ENCODE measurements at places on chromosomes 11 and 22.

GRCh38 chr22:23242473-23243001 lies 62.2 kb downstream of the BCR start:
- DNase-seq, result no peak

DNA sequence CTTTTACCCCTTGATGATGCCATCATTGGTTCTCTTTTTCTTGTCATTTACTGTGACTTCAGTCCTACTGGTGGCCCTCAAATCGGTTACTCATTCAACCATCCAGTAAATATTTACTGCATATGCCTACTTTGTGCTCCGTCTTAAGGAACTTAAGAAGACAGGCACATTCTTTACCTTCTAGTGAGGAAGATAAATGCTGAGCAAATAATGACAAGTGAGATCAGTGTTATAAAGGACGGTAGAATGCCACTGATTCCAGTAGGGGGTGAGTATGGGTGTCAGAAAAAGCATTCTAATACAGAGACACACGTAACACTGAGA lies 1.6 kb downstream of the ANKRD42 start:
- DNase-seq, result no peak

- DNase-seq, result peak; percentile 51
Measured at GRCh38 chr22:50730941-50731661, 6.9 kb upstream of the ACR start.

DNA sequence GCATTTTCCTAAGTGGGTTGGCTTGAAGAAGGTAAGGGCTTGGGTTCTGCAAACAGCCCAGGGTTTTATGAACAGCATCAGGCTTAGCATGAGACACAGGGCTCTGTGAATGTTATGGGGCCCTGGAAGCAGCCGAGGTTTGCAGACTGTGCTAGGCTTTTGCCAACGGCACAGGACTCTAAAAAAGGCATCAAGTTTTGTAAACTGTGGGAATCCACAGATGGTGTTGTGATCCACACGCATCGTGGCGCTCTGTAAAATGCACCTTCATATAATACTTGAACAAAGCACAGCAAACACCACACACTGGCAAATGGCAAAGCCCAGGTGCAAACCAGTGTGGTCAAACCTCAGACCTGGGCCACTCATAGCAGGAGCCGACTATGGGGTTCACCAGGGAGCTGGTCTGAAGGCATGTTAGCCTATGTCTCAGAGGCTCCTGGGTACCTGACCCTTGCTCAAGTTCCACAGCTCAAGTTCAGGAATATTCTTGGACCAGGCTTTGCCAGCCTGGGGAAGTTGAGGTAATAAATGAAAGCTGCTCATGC lies 2.4 kb upstream of the SLCO2B1 start:
- no peak for DNase-seq

GRCh38 chr11:109109571-109110315 lies 312.2 kb upstream of the C11orf87 start:
- DNase-seq, result no peak

GRCh38 chr11:100581318-100581717 lies 105.8 kb upstream of the ARHGAP42 start:
- no peak for DNase-seq

GRCh38 chr11:104781719-104782376 lies 116.4 kb downstream of the CASP12 start:
- DNase-seq, result no peak

GRCh38 chr22:42994917-42995562 lies 19.9 kb downstream of the PACSIN2 start:
- DNase-seq, result no peak

- DNase-seq, result no peak
Measured at GRCh38 chr11:3886985-3887384, 31.5 kb downstream of the STIM1 start.

DNA sequence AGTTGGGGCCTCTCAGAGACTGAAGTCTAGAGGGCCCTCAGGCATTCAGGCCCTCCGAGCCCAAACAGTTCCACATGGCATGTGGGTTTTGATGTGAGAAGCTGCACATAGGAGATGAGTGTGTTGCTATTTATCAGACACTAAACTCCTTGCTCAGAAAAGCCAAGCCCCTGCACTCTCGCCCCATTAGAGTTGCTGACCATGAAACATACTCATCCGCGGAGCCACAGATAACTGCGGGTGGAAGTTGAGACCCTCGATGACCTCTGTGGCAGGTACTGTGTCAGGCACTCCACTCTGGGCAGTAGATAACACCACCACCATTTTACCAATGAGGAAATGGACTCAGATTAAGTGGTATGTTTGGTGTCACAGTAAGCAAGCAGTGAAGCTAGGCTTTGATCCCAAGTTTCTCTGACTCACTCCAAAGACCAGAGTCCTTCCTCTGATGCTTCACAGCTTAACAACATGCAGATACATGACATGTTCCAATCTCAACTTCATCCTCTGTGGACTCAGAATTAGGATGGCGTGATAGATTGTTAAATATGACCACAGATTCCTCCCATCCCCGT lies 202.1 kb downstream of the ADAMTS15 start:
- DNase-seq, result no peak

DNA sequence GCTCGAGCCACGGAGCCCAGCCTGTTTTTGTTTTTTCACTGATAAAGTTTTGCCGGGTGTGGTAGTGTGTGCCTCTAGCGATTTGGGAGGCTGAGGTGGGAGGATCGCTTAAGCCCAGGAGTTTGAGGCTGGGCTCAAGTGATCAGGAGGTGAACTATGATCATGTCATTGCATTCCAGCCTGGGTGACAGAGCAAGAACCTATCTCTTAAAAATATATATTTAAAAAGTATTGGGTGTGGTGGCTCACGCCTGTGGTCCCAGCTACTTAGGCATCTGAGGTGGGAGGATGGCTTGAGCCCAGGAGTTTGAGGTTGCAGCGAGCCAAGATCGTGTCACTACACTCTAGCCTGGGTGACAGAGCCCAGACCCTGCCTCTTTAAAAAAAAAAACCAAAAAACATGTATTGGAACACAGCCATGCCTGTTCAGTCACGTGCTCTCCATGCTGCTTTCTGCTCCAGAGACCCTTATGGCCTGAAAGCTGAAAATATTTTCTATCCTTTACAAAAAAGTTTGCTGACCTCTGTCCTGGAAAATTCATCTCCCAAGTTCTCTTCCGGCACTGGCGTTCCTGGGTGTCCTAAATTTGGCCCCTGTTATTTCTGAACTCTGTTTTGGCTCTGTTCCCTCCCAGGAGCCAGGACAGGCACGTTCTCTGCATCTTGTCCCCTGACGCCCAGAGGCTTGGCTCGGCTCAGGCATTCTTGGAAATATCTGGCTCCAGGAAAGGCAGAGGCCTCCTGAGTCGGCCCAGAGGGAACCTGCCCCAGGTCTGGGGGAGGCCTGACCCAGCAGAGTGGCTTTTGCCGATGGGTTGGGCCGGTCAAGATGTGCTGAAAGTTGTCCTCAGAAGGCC lies 61.3 kb upstream of the PPP6R3 start:
- peak; percentile 75 for DNase-seq

DNA sequence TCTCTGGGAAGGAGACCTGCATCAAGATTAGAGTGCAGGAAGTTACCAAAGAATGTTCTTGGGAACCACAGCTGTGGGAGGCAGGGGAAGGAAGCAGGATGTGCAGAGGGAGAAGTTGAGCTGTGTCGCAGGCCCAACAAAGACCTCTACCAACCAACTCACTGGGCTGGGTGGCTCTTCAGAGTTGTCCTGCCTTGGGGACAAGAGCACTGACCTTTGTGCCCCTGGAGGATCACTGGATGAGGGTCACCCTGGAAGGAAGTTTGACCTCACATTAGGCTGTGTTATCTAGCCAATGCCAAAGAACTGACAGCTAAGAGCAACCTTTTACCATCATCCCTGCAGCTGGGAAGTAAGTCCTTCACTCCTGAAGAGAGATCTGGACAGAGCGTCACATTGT lies 130.6 kb downstream of the RRAS2 start:
- DNase-seq, result no peak

DNA sequence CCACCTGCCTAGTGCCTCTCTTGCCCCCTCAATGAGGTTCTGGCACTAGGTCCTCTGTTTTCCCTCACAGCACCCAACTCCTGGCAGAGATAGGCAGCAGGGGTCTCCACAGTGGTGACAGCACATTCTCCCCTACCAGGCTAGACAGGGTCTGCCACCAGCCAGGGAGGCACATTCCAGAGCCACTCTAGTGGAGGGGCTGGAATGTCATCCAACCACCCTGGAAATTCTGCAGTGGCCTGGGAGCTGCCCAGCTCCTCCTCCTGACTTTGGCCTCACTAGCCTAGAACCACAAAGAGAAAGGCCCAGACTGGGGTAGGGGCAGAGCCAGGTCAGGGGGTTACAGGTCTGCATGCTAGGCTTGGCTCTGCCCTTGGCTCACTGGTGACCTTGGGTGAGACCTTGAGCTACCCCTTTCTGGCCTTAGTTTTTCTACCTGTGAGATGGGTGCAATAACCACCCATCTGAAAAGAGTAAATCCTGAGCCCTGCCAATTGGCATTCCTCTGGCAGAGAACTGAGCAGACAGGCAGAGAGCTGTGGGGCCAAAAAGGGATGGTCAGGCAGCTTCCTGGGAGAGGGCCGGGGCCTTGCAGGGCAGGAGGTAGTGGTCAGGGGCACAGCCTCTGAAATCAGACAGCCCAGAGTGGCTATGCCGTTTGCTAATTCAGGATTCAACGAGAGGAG lies 7.1 kb downstream of the P2RY2 start:
- no peak for DNase-seq

DNA sequence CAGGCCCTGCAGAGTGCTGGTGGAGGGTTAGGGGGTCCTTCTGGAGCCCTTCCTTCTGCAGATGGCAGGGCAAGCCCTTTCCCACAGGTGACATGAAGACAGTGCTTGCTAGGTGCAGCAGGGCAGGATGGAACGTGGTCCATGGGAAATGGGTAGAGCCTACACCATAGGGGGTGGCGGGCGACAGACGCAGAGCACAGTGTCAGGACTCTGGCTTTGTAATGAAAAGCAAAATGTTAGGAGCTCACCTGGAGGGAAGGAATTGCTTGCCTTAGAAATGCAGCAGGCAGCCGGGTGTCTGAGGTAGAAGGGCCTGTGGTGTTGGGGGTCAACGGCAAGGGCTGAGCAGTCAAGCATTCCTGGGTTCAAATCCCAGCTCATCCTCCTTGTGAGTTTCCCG lies 54.9 kb downstream of the ARHGAP8 start:
- DNase-seq, result no peak

DNA sequence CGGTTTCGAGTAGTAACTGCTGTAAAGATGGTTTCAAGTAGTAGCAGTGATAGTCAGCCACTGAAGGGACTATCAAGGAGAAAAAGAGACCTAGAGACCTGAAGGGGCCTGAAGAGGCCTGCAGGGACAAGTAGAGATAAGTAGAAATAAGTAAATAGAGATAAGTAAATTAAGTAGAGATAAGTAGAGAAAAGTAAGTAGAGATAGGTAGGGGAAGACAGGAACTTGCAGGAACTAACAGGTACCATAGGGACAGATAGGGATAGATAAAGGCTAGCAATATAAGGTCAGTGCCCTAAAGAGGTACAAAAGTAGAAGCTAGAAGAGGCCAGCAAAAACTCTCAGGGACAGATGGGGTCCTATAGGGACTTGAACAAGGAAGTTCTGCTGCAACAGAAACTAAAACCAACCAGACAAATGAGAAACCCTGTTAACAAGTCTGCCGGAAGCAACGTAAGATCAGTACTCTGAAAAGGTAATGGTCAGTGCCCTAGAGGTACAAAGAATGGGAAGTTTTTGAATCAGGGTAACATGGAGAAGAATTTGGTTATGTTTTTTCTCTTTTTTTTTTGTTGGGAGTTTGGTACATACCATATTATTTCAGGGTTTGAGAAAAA lies 9.6 kb upstream of the SC5D start:
- DNase-seq, result no peak

GRCh38 chr11:96101146-96101545 lies 177.2 kb upstream of the MTMR2 start:
- no peak for DNase-seq

DNA sequence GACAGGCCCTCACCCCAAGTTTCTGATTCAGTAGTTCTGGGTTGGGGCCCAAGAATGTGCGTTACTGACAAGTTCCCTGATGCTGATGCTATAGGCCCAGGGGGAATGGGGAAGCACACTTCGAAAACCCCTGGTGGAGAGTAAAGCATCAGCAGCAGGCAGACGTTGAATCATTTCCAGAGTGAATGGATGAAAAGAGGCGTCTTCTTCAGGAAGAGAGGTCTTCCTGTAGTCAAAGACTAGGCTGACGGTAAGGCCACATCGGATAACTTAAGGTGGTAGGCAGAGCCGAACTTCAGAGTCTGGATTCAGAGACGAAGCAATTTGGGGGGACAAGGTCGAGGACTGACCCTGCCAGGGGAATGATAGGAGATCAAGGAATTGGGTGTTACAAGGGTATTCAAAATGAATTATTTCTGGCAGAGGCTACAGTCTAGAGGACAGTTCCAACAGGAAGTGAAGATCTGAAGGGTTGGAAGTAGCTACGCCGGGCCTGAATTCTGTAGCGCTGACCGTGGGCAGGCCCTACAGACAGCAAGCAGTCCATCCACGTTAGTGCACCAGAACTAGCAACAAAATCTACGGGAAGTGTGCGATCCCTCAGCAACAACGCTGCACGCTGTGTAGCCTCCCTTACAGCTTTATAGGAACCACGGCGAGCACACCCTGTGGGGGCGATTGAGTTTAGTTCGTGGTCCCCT lies 862 bp upstream of the CENATAC start:
- no peak for DNase-seq

GRCh38 chr11:6345366-6345765 lies 25.1 kb upstream of the CAVIN3 start:
- no peak for DNase-seq

GRCh38 chr11:45560155-45560912 lies 105.1 kb downstream of the CHST1 start:
- no peak for DNase-seq

GRCh38 chr11:132205496-132205895 lies 835.1 kb downstream of the NTM start:
- DNase-seq, result no peak

GRCh38 chr11:130580372-130580771 lies 131.9 kb downstream of the ADAMTS15 start:
- peak; percentile 81 for DNase-seq

- DNase-seq, result no peak
Measured at GRCh38 chr22:49418943-49419342, 408.7 kb downstream of the BRD1 start.

GRCh38 chr22:29195118-29195963 lies 10.4 kb upstream of the EMID1 start:
- DNase-seq, result no peak

DNA sequence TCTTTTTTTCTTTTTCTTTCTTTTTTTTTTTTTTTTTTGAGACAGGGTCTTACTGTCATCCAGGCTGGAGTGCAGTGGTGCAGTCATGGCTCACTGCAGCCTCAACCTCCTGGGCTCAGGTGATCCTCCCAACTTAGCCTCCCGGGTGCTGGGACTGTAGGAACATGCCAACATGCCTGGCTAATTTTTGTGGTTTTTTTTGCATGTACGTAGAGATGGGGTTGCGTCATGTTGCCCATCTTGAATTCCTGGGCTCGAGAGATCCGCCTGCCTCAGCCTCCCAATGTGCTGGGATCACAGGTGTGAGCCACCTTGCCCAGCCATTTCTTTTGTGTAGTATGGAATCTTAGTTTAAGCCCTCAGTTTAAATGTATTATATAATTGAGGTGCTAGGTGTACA lies 20.4 kb downstream of the MTMR3 start:
- no peak for DNase-seq

DNA sequence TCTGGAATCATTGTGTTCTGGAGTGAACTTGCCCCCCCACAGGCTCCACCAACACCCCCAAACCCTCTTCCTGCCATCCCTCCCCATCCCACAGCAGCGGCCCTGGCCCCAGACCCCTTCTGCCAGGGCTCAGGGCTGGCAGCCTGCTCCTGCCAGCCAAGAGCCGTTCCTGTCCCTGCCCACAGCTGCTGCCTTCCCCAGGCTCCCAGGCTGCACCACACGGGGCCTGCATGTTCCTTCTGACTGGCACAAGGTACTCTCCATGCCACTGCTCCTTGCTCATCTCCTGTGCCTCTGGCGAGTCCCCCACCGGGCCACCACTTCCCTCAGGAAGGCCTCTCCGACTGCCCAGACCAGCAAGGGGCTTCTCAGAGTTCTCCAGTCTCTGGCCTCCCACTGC lies 4.9 kb downstream of the GP1BB start:
- no peak for DNase-seq

Measured in left cardiac atrium (tissue), 4 donors.